ENCODE measurements at places on chromosomes 1 and 21. TPM values are rescaled to one million over a fixed set of nuclear protein-coding genes. Genes with fewer than 3 reads are reported as not detected.

The DPT gene
- not detected for polyA plus RNA-seq

The SLC35F3 gene
- not detected for polyA plus RNA-seq

The ELAVL4 gene
- polyA plus RNA-seq, result not detected

The CASQ2 gene
- not detected for polyA plus RNA-seq

The PODN gene
- not detected for polyA plus RNA-seq

The ZBED6 gene
- 0.64 TPM for polyA plus RNA-seq

The ADAMTS4 gene
- not detected for polyA plus RNA-seq

The NDUFS2 gene
- 87.3 TPM for polyA plus RNA-seq

The LDLRAD1 gene
- polyA plus RNA-seq, result not detected

The FAM78B gene
- polyA plus RNA-seq, result not detected

The ASAP3 gene
- polyA plus RNA-seq, result 0.62 TPM

The NIBAN1 gene
- not detected for polyA plus RNA-seq

The PAQR6 gene
- not detected for polyA plus RNA-seq

The SZRD1 gene
- 59.6 TPM for polyA plus RNA-seq

The SAMSN1 gene
- polyA plus RNA-seq, result 19.6 TPM

The COL11A1 gene
- polyA plus RNA-seq, result not detected

The SPRR1A gene
- polyA plus RNA-seq, result not detected

The CFHR4 gene
- not detected for polyA plus RNA-seq

The CR1 gene
- 24.7 TPM for polyA plus RNA-seq

The NPHS2 gene
- not detected for polyA plus RNA-seq

The A3GALT2 gene
- polyA plus RNA-seq, result not detected

The TMEM125 gene
- not detected for polyA plus RNA-seq

The NEK2 gene
- not detected for polyA plus RNA-seq

The NMNAT2 gene
- polyA plus RNA-seq, result not detected

The PRAMEF17 gene
- polyA plus RNA-seq, result not detected

The AIRE gene
- polyA plus RNA-seq, result 1.3 TPM

The MRPL9 gene
- polyA plus RNA-seq, result 133 TPM
